ENCODE measurements at places on chromosomes 3 and 15.

DNA sequence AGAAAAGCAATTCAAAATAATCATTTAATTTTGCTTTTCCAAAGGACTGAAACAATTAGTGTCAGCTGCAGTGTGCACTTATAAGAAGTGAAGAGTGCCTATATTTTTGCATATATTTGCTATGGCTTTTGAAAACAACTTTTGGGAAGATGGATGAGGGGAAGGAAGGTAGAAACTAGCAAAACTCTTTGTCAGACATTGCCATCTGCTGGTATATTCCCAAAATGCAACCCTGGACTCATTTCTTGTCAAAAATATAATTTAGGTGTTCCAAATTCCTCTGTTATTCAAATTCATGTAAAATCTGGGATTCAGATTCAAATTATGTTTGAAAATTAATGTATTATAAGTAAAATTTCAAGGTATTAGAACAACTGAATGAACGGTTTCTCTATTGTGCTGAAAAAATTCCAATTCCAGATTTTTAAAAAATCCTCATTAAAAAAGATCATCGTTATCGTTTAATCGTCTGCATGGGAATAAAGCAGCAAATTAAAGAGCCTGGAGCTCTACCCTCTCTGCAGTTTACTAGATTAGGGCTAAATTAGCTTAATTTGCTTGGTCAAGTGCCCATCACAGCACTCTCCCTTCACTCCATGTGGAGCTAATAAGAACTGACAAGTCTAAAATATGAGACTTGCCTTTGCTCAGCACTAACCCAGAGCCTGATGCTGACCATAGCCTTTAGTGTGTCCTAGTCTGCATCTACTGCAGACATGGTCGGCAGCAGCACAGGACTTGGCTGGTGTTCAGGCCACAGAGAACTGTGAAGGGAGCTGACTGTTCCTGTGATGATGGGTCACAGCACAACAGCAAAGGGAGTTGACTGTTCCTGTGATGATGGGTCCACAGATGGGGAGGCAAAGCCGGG is 67.9 kb upstream of the MITF start:
- H3K27ac ChIP-seq = no peak overlapping the region
- no peaks in the 10 kb centered on the region for H3K36me3 ChIP-seq
- H3K4me1 ChIP-seq = no peaks in the 10 kb centered on the region
- H3K4me3 ChIP-seq = no peak overlapping the region
- peak; percentile 63 for DNase-seq
- no peaks in the 10 kb centered on the region for H3K27me3 ChIP-seq

DNA sequence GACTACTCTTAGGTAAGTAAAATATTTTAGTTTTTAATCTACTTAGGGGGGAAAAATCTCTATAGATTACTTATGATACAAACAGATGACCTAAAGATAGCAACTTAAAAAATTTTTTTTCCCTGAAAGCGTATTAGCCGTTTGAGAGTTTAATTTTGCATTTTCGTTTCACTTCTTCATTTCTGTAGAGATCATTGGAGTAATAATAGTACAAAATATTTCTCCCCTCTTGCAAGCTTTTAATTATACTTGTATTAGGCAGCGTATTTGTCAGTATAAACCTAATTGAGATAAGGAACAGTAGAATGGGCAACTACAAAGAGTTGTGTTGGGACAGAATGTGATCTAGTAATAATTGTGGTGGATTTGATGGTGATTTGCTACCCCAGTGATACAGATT is 10.3 kb downstream of the SKIL start:
- H3K4me1 ChIP-seq = peaks cover 73% of the 10 kb centered on the region
- DNase-seq = no peak
- no peak overlapping the region for H3K27ac ChIP-seq
- H3K36me3 ChIP-seq = peaks cover 17% of the 10 kb centered on the region
- peak overlapping the region; percentile 92 for H3K4me3 ChIP-seq
- H3K27me3 ChIP-seq = no peaks in the 10 kb centered on the region

DNA sequence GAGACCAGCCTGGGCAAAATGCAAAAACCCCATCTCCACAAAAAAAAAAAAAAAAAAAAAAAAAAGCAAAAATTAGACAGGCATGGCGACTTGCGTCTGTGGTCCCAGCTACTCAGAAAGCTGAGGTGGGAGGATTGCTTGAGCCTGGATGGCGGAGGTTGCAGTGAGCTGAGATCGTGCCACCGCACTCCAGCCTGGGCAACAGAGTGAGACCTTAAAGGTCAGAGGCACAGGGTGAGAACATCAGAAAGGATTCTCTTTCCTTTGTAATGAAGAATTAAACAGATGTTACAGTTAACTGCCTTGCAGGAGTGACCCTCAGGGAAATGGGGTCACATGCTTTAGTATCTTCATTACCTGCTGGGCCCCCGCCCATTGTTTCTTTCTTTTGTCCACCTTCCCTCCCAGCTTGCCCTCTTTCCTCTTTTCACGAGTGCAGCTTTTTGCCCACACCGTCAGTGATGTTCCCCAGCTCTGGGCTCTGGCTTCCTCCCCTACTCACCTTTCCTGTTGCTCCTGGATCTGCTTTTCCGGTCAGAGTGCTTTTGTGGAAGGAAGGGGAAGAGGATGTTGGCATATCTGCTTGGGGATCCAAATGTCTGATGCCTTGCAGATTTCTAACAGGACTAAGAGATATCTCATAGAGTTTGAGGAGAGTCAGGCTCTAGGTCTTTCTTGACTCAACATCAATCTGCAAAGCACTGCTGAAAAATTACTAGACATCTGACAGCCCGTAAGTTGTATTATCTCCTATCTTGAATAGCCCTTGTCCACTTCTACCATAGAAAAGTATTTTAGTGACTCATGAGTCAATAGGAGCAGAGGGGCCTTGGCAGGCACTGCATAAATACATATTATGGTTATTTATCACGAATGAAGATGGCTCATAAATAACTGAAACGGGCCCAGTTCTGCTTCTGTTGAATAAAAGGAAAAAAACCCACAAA is 35.6 kb upstream of the NDUFB4 start:
- peak overlapping the region; percentile 57 for H3K4me3 ChIP-seq
- H3K36me3 ChIP-seq = no peaks in the 10 kb centered on the region
- peaks cover 11% of the 10 kb centered on the region for H3K27me3 ChIP-seq
- peak; percentile 67 for DNase-seq

DNA sequence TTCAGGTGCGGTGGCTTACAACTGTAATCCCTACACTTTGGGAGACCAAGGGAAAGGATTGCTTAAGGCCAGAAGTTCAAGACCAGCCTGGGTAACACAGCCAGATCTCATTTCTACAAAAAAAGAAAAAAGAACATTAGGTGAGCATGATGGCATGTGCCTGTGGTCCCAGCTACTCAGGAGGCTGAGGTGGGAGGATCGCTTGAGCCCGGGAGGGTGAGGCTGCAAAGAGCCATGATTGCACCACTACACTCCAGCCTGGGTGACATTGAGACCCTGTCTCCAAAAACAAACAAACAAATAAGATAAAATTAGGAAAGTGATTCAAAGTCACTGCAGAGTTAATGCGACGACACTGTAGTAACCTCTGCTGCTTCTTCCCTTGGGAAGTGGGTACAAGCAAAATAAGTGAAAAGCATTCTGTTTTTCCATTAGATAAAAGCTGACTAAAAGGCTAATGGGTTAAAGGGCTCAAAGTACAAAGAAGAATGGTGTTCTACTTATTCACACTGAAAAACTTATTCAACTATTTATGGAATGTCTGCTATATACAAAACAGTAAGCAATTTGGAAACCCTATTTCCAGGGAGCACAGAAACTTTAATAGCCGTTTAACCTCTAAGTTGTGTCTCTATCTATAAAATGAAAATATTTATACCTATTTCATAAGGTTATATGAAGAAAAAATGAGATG is 8.0 kb upstream of the RPS27L start:
- no peak overlapping the region for H3K4me3 ChIP-seq
- no peak for DNase-seq
- H3K4me1 ChIP-seq = peaks cover 6% of the 10 kb centered on the region
- no peaks in the 10 kb centered on the region for H3K27me3 ChIP-seq
- no peak overlapping the region for H3K27ac ChIP-seq

DNA sequence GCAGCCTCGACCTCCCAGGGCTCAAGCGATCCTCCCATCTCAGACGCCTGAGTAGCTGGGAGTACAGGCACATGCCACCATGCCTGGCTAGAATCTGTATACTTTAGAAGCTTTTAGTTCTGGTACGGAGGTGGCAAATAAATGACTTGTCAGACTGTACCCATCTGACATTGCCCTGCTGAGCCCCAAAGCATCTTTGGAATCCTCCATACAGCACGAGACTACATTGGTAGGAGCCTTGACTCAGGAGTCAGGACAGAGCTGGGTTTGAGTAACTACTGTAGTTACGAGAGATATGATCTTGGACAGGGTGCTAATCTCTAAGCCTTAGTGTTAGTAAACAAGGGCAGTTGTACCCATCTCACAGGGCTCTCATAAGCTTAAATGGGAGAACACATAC is 67.8 kb upstream of the NPHP3 start:
- no peak for DNase-seq
- H3K27me3 ChIP-seq = no peaks in the 10 kb centered on the region
- no peaks in the 10 kb centered on the region for H3K36me3 ChIP-seq
- H3K4me3 ChIP-seq = no peak overlapping the region
- H3K27ac ChIP-seq = no peak overlapping the region
